OCI-LY7 (cell line): ENCODE measurements at places on chromosomes 2 and 18. TPM values are rescaled to one million over a fixed set of nuclear protein-coding genes. Genes with fewer than 3 reads are reported as not detected.
A peak's percentile ranks its signal among the peaks of the same experiment; 100 is the strongest.

Gene PROM2
- 1.2 TPM in 1 of 2 replicates, not detected in the other for total RNA-seq

DNA sequence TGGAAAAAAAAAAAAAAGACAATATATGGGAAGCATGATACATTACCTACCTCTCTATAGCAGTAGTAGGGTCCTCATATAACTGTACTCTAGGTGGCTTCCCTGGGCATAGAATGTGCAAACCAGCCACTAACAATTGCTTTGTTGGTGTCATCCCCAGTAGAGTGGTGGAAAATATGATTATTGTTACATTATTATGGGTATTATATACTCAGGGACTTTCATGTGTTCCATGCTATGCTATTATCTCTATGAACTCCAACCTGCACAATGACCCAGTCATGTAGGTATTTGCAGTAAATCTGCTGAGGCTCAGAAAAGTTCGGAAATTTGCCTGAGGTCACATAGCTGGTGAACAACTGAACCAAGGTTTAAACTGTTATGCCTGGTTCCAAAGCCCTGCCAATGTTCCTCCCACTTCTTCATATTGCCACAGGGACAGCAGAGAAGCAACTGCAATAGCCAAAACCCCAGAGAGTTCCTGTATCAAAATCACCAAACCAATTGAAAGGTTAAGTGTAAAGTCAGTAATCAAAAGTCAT lies 52.6 kb upstream of the MAP4K4 start:
- no peak for DNase-seq

DNA sequence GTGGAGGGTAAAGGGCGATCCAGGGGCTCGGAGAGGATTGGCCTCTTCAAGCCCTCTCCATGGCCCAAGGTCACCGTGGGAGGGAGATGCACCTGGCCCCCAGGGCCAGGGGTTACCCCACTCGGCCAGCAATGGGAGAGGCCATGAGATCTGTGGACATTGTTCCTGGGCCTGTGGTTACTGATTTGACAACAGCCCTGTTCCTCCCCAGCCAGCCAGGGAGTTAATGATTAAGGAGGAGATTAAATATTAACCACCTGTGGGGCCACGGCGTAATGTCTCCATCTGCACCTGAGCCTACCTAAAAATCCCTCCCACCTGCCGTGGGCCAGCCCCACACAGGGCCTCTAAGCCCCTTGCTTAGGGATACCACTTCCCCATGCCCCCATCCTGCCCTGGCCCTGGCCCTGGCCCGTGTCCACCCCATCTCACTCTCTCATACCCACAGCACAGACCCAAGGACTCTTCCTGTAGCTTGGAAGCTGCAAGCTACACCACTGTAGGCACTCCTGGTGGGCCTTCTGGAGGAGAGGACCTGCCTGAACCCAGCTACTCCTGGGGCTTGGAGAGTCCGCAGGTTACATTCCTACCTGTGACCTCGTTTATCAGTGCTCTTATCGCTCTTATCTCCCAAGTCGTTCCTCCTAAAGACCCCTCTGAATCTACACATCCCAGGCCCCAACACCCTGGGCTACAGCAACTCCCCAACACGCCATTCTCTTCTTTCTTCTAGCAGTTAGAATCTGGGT lies 32.1 kb downstream of the ZFP36L2 start:
- no peak for DNase-seq

DNA sequence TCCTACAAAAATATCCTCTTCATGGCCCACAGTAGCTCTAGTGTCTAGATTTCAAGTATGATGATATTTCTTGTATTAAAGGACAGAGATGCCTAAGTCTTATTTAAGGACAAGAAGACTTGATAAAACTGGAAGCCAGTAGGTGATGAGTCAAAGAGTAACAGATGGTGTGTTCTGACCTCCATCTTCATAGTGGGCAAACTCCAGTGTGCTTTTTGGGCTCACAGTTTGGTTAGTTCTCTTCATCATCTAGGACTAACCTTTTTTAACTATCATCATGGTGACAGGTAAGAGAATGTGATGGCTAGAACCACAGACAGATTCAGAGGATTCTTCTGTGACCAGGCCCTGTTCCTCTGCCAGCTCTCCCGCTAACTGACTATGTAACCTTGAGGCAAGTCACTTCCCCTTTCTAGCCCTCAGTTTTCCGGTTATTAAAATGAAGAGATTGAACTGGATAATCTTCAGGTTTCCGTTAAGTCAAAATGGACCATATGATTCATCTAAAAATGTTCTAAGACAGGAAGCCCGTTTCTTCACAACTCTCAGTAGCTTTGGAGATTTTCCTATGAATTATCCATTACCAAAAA lies 140.3 kb upstream of the RASGRP3 start:
- DNase-seq: peak; percentile 24

GRCh38 chr2:19505-19904 lies 26.8 kb downstream of the FAM110C start:
- no peak for DNase-seq
